A549 treated with RU486 at 1 μM for 4 hours (cell line): ENCODE measurements at places on chromosomes 1 and 21. TPM values are rescaled to one million over a fixed set of nuclear protein-coding genes. Genes with fewer than 3 reads are reported as not detected.

BRDT gene
- not detected in 5 replicates for total RNA-seq

TCHHL1 gene
- not detected in 5 replicates for total RNA-seq

HEYL gene
- total RNA-seq: 2.8 to 3.6 TPM (median 3.4 TPM) in 5 replicates

FALEC gene
- 0.29 to 0.46 TPM in 2 of 5 replicates, not detected in the others for total RNA-seq

SLAMF9 gene
- 0.27 to 0.61 TPM (median 0.45 TPM) in 4 of 5 replicates, not detected in the other for total RNA-seq

AKNAD1 gene
- 0.69 to 2.0 TPM (median 0.94 TPM) in 5 replicates for total RNA-seq

PROK1 gene
- total RNA-seq: not detected in 5 replicates

UBAP2L gene
- total RNA-seq: 103 to 115 TPM (median 111 TPM) in 5 replicates

SELL gene
- total RNA-seq: 0.10 to 0.27 TPM (median 0.25 TPM) in 4 of 5 replicates, not detected in the other

NEGR1 gene
- not detected in 5 replicates for total RNA-seq

LYST gene
- total RNA-seq: 4.6 to 6.0 TPM (median 5.5 TPM) in 5 replicates

NBPF10 gene
- total RNA-seq: 0.43 to 0.60 TPM (median 0.54 TPM) in 5 replicates

PRR9 gene
- total RNA-seq: not detected in 5 replicates

FMN2 gene
- 2.8 to 6.2 TPM (median 5.5 TPM) in 5 replicates for total RNA-seq

FCGR1A gene
- total RNA-seq: not detected in 5 replicates

STYXL2 gene
- total RNA-seq: not detected in 5 replicates

SMYD2 gene
- total RNA-seq: 29.4 to 35.3 TPM (median 34.8 TPM) in 5 replicates

LRRC38 gene
- total RNA-seq: not detected in 5 replicates

LRRC71 gene
- 0.13 to 0.48 TPM (median 0.22 TPM) in 5 replicates for total RNA-seq

SLAMF1 gene
- not detected in 5 replicates for total RNA-seq

DENND2D gene
- total RNA-seq: 0.80 to 1.9 TPM (median 1.5 TPM) in 5 replicates

POU3F1 gene
- total RNA-seq: 0.11 TPM in 1 of 5 replicates, not detected in the others
